ENCODE measurements at places on chromosomes 5 and 9.

GRCh38 chr5:16660982-16661381, 44.2 kb upstream of the RETREG1 start:
- no peak for DNase-seq

DNA sequence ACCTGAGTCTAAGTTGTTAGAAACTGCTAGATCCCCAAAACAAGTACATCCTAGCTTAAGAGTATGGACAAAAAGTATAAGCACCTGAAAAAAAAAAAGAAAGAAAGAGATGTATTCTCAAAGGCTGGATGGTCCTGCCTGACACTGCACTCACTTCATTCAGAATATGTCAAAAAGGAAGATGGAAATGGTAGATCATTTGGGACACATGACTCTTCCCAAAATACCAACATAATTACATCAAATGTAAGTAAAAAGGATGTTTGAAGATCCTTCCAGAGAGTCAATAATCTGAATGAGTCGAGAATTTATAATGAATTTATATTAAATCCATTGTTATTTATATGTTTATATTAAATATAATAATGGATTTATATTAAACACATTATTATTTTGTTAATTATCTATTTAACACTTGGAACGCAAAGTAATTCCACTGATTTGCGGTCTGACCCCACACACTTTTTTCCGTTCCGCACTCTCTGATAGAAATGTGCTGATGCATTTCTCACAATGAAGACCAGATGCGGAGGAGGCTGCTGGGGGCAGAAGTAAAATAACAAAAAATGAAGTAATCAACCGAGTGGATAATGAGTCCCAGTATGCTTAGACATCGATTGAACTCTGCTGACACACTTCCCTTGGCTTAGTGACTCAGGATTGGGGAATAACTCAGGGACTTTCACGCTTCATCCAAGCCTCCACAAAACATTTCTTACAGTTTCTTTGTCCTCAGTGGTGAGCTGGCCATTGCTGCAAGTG, 201.2 kb downstream of the ADAMTS12 start:
- no peak for DNase-seq

DNA sequence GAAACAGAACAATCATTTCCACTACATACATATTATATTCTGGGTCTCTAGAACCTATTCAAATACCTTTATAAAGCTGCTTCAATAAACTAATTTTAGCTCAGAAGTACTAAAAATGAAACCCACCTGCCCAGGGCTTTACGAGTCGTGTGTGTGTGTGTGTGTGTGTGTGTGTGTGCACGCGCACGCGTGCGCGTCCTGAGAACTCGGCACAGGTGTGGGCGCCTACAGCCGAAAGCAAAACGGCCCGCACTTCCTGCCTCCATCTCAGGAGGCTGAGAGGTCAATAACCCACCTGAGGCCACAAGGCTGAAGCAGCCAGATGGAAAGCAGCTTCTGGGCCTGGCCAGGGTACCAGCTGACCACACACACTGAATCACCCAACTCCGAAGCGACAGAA, 3.0 kb downstream of the CLPTM1L start:
- no peak for DNase-seq

DNA sequence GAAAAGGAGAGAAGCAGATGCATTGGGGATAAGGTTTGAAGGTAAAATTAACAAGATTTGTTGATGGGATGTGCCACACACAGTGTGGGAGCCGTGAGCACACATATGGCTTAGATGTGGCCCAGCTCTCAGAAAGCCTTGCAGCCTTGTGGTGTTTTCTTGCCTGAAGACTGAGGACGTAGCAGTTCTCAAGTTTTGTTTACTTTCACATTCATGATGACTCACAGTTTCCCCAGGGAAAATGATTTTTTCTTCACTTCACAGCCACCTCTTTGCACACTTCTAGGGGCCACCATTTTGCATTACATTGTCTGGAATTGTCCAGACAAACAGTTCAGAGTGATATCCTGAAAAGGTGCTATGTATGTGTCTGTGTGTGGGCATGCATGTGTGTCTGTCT, 126.2 kb downstream of the BASP1 start:
- DNase-seq, result no peak

DNA sequence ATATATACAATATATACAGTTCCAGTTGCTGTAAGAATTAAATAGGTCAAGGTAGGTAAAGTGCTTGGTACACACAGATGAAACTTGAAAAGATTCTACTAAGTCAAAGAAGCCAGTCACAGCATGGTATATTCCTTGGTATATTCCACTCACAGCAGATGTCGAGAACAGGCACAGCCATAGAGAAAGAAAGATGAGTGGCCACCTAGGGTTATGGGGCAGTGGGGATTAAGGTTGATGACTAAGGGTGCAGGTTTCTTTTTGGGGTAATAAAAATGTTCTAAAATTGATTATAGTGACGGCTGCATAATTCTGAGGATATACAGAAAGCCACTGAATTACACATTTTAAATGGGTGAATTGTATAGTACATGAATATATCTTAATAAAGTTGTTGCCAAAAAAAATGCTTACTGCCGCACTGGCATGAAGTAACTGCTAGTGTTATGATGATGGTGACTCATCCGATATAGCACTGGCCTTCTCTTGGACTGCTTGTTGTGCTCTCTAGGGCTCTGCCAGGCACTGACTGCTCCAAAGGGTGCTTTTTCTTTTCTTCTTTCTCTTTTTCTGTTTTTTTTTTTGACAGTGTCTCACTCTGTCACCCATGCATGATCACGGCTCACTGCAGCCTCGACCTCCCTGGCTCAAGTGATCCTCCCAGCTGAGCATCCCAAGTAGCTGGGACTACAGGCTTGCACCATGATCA, 23.5 kb downstream of the TBC1D2 start:
- DNase-seq, result no peak

DNA sequence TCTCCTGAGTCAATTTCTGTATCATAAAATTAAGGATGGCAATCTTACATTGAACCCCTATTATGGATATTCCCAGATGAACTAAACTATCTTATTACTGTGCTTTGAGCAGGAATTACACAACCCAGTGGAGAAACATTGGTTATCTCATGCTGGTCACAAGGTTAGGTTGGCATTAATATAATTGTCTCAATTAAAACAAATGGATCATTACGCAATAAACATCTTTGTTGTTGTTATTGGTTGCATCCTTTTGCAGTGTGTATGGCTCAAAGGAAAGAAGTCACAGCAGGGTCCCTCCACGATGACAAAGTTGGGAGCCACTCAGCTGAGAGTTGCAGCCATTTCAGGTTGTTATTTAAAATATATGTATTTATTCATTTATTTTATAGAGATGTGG, 297.0 kb upstream of the KLF4 start:
- DNase-seq, result no peak

DNA sequence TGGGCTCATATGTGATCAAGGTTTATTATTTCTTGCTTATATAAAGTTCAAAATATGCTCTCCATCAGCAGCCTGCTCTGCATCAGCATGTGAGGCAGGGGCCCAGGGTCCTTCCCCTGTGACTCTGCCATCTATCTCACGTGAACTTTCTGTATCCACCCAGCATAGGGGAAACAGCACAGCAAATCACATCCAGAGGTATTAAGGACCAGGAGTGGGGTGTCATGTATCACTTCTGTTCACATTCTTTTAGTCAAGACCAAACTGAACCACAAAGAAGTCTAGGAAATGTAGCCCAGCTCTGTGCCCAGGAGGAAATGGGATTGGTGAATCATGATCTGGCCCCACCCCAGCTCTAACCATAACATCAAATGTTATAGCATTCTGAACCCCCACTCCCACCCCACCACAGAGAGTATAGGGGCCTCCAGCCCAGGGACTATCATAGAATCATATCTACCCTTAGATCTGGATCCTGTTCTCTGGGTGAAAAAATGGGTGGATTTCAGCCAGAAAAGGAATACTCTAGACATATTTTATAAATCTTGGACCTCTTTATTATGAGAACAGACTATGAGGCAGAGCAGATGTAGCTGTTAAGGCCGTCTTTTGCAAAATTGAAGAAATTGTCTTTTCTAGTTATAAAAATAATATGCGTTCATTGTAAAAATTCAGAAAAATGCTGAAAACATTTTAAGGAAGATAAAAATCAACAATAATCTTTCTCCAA, 473.7 kb downstream of the ARHGEF28 start:
- no peak for DNase-seq

DNA sequence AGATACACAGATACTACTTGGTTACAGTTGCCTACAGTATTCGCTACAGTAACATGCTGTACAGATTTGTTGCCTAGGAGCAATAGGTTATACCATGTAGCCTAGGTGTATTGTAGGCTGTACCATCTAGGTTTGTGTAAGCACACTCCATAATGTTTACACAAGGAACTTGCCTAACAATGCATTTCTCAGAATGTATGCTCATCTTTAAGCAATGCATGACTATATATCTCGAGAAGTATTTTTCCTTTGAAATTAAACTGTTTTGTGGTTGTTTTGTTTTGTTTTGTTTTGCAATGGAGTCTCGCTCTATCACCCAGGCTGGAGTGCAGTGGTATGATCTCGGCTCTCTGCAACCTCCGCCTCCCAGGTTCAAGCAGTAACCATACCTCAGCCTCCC, 25.3 kb downstream of the LRRC70 start:
- DNase-seq, result no peak

DNA sequence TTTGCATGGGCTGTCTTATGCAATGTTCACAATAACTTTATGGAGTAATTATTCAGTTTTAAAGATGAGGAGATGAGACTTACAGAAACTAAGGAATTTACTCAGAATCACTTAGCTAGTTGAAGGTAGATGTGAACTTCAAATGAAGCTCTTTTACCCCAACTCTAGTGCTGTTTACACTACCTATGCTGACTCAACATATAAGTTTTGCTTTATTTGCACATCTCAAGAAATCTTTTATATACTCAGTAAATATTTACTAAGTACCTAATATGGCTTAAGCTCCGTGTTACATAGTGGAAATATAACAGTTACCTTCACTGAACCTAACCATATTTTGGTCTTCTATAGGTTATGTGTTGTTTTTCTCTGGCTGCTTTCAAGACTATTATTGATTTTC, 293.2 kb downstream of the ANXA1 start:
- DNase-seq, result no peak

DNA sequence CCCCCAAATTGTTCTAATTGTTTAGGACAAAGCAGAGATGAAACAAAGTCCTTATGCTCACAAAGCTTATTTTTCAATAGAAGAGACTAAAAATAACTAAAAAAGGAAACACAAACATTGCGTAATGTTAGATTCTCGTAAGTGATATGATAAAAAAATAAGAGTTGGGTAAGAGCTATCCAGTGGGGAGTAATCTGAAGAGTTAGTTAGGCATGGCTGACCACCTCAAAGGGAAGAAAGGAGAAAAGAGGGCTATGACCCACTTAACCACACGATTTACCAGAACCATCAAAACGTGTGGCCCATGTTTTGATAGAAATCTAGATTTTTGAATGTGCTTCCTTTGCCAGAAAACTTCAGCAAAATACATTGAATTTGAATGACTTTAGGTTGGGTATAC, 1296.8 kb upstream of the NUDT12 start:
- DNase-seq, result no peak

DNA sequence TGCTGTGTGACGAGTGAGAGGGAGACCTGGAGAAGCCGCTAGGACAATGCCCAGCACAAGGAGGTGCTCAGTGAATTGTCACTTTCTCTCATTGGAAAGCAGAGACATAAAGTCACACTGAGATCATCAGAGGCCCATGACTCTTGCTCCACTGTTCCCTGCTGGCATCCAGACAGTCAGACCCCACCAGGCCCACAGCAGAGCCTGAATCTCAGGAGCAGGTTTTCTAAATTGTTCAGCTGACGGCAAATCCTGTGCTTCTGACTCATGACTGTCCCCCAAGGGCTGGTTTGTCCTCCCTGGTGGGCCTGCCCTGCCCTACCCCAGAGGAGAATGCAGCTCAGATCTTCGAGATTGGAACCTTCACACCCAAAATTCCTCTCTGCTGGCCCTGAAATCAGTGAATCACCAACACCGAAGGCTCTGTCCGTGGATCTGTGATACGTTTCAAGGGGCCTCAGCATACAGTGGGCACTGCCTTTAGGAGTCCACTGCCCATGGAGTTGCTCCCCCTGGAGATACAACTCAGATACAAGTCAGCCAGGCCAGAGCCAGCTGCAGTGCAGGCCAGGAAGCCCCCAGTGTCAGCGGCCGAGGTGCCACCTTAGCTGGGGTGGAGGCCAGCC, 2.7 kb downstream of the PTGES start:
- DNase-seq, result no peak

- no peak for DNase-seq
Measured at GRCh38 chr5:137516251-137516797, 17.2 kb upstream of the SPOCK1 start.

GRCh38 chr9:109745335-109746283, 34.4 kb upstream of the PALM2AKAP2 start:
- DNase-seq, result no peak

- DNase-seq, result no peak
Measured at GRCh38 chr5:8057769-8058168, 188.8 kb downstream of the MTRR start.

- no peak for DNase-seq
Measured at GRCh38 chr5:113218906-113219517, 215.8 kb downstream of the TSSK1B start.

DNA sequence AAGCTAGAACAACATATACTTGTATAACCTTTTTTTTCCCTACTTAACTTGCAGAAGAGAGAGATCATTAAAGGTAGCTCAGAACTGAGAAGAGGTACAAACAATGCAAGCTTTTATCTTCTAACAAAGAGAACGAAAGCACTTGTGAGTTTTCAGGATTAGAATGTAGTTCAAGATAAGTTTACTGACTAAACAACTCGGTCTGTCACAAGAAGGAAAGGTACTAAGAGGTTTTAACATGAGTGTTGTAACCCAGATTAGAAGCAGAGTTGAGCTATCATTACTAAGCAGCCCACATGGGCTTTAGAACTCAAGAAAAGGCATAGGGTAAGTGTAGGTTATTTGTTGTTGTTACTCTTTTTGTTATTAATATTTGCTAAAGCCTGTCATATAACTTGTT, 25.2 kb downstream of the GIN1 start:
- no peak for DNase-seq

DNA sequence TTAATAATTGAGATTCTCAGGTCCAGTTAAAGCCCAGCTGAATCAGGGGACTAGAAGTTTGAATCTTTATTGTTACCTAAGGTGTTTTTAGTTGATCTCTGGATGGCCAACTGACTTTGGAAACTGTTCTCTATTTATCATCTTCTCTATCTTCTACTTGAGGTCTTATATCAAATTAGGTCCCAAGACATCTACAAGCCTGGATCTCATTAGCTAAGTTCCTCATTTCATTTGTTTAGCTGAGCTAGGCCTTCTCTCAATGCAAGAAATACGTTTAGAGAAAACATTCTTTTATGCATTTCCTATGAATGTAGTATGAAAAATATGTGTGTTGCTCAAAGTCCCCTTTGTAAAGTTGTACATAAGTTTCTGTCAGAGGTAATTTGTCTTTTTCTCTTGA, 196.6 kb downstream of the PTTG1 start:
- no peak for DNase-seq

DNA sequence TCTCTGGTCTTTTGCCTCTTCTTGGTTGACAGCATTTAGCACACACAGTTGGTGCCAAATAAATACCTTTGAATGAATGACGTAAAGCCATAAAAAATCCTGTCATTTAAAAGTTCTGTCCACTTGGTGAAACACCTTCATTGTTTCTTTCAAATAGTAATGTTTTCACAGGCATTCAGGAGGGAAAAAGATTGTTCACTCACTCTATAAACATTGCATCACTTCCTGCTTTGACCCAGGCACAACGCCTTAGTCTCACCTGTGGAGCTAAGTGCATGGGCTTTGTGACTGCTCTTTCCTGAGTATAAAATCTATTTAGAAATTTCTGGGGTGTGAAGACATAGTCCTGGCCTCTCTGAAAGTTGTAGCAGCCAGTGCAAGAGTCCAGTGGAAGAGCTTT, 88.9 kb upstream of the CXCL14 start:
- DNase-seq, result no peak

- DNase-seq, result no peak
Measured at GRCh38 chr5:30030101-30030500, 1163.4 kb upstream of the CDH6 start.
